ENCODE measurements at places on chromosomes 5 and 9. TPM values are rescaled to one million over a fixed set of nuclear protein-coding genes. Genes with fewer than 3 reads are reported as not detected.

LECT2 gene
- not detected for total RNA-seq

SHISAL2B gene
- not detected for total RNA-seq

C8G gene
- total RNA-seq, result not detected

TAF11L9 gene
- total RNA-seq, result not detected
